Stimulated activated CD8-positive, alpha-beta memory T cell treated with anti-CD3 and anti-CD28 coated beads, Interleukin-15, amount 100 ng/mL, for 1 hour (primary cell): ENCODE measurements at places on chromosomes 5 and 9.

DNA sequence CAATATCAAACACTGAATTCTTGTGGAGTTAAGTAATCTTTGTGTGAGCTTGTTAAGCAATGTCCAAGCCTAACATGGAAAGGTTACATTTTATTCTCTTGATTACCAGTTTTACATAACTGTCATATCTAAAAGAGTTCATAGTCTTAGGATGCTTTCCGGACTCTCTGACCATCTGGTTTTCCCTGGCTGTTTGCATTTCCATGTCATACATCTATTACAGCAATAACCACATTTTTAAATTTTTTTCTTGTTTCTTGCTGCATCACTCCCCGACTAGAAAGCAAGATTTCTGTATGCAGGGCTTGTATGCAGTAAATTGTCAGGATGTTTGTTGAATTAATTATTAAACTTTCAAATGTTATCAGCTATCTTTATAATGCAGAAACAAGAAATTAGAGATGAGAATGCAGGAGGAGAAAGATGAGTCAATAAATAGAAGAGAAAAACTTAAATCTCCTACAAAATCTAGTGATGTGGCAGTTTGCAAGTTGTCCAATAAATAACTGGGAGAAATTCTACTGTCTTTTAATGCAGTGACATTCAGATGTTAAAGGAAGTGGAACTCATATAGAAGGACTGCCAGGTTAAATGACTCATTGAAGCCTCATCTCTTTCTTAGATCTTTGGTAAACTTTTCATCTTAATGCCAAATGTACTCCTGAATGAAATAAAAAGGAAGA is 179.6 kb upstream of the SGCD start:
- no peak for DNase-seq

- DNase-seq = no peak
Measured at GRCh38 chr5:135392256-135392655, 6.8 kb downstream of the MACROH2A1 start.

- no peak for DNase-seq
Measured at GRCh38 chr9:2524601-2525000, 97.0 kb upstream of the VLDLR start.

- no peak for DNase-seq
Measured at GRCh38 chr5:83492331-83492730, 20.8 kb downstream of the VCAN start.

DNA sequence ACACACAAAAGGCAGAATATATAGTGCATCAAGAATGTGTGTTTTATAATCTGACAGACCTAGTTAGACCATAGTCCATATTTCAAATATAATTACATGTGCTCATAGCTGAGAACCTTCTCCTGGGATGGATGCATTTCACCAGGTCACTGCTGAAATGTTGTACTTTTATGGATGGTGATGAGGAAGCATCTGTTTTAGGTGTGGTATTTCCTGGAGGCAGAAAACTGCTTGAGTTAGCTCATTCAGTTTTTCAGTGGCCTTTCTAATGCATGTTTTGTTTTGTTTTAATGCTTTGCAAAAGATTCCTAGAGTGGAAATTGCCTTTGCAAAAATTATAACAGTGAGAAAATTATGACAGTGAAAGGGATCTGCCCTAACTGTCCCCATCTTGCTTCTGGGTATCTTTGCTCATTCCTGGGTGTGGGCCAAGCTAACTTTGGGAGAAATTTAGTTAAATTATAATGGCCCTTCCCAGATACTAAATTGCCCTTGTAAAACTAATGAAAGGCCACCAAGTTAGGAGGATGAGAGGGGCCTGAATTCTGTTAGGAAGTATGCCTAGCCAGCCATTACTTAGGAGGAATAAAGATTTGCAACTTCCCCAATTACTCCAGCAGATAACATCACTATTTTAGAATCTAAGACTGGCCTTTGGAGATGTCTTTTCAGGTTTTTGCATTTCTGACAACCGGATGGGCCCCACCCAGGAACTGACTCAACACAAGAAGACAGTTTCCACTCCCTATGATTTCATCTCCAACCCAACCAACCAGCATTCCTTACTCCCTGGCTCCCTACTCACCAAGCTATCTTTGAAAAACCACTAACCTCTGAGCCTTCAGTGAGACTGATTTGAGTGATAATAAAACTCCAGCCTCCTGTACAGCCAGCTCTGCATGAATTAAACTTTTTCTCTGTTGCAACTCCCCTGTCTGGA is 7.0 kb upstream of the IL12B start:
- DNase-seq = no peak

DNA sequence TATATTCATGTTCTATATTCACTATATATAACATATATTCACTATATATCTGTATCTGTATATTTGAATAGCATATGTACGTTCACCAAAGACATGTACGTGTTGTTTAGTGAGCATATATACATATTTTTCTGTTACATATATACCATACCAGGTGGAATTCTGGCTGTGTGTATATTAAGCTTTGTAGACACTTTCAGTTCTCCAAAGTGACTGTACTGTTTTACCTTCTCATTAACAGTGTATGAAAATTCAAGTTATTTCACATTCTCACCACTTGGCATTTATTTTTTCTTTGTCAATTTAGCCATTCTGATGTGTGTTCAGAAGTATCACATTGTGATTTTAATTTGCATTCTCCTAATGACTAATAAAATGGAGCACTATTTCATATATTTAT is 52.2 kb downstream of the DROSHA start:
- DNase-seq = no peak

- DNase-seq = no peak
Measured at GRCh38 chr5:181217111-181217802, 5.8 kb upstream of the TRIM41 start.

DNA sequence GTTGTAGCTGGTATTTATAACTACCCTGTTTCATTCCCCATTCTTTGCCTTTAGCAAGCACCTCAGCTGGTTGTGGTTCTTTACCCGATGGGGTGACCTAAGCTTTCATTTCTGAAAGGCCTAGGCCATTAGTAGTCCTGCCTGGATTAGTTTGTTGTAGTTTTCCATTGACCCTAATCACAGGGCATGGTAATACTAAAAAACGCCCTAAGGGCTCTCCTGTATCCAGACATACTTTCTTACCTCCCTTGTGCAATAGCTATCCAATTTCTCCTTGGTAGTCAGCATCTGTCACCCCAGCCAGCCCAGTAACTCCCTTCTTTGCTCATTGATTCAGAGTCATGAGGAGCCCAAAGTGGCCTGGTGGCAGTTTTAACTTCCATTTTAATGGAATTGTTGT is 24.0 kb downstream of the TMOD1 start:
- no peak for DNase-seq

GRCh38 chr9:120925535-120926396 is 830 bp downstream of the TRAF1 start:
- DNase-seq = peak; percentile 71

GRCh38 chr5:32595118-32595517 is 9.8 kb downstream of the SUB1 start:
- DNase-seq = no peak

- DNase-seq = no peak
Measured at GRCh38 chr9:16131264-16131663, 578.4 kb downstream of the CCDC171 start.

- DNase-seq = no peak
Measured at GRCh38 chr9:86756576-86757381, 190.5 kb downstream of the GAS1 start.

GRCh38 chr5:157721159-157721558 is 10.1 kb upstream of the THG1L start:
- DNase-seq = no peak

- no peak for DNase-seq
Measured at GRCh38 chr9:111940697-111941096, 44.1 kb downstream of the UGCG start.

- DNase-seq = no peak
Measured at GRCh38 chr5:161373345-161373707, 173.2 kb downstream of the GABRB2 start.

DNA sequence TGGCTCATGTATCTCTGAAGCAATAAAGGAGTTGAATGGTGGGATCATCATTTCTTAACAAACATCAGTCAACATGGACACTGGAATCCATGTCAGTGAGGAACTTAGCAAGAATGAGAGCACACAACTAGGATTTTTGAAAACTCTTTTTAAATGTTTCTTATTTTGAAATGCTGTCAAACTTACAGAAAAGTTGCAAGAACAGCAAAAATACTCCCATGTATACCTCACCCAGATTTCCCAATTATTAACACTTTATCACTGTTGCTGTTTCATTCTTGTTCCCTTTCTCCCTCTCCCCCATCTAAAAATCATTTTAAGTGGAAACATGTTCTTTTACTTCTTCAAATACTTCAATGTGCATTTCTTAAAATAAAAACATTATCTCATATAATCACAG is 65.5 kb downstream of the RORB start:
- DNase-seq = no peak

DNA sequence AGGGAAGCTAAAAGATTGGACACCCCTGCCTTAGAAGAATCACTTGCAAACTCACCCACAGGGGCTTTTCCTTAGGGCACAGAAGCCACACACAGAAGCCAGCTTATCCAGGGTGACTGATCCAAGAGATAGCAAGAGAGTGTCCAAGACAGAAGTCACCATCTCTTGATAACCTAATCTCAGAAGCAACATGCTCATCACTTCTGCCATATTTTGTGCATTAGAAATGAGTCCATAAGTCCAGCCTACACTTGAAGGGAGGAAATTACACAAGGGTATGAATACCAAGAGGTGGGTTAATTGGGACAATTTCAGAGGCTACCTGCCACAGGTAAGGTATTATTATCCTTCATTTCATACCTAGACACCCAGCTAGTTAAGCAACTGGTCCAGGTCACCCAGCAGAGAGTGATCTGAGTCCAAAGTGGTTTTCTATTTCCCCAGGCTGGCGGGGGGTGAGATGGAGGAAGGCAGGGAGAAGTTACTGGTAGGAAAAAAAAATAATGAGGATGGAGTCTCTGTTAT is 3.7 kb upstream of the ERGIC1 start:
- DNase-seq = no peak

GRCh38 chr9:750249-750967 is 91.1 kb upstream of the DMRT1 start:
- DNase-seq = no peak

- no peak for DNase-seq
Measured at GRCh38 chr9:93237540-93237939, 53.6 kb downstream of the WNK2 start.

- no peak for DNase-seq
Measured at GRCh38 chr9:84811072-84811750, 141.7 kb downstream of the NTRK2 start.

DNA sequence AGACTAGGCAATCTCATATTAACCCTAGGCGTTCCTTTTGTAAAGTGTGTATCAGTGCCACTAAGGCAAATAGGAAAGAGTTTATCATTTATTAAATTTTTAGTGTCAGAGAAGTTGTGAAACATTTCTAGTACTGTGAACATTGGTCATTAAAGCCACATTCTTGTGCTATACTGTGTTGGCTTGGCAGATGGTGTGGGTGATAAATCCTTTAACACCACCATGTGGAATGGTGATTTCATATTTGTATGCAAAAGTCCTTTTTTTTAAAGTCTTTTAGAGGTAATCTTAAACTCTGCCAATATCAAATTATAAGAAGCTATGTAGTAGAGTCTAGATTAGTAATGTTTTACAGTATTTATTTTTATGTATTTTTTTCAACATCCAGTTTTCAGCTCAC is 18.1 kb downstream of the SLC12A2 start:
- no peak for DNase-seq
